ENCODE measurements at places on chromosomes 1 and 21. TPM values are rescaled to one million over a fixed set of nuclear protein-coding genes. Genes with fewer than 3 reads are reported as not detected.

Gene MYOM3
- not detected for total RNA-seq

DNA sequence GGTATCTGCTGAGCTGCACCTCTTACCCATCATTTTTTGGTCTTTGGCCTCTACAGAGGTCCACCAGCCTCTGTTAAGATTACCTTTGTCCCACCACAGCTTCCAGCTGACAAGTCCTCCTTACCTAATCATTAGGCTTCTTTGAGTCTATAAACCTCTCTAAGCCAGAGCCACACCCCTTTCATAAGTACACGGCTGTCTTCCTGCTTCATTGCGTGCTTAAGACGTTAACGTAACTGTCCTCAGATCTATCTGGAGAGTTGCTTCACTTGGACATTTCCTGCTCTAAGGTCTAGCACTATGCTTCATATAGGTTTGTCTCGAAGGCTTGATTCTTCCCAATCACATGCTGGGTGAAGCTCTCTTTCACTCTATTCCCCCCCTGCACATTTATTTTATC, 71.0 kb upstream of the CACHD1 start:
- no peak for DNase-seq

DNA sequence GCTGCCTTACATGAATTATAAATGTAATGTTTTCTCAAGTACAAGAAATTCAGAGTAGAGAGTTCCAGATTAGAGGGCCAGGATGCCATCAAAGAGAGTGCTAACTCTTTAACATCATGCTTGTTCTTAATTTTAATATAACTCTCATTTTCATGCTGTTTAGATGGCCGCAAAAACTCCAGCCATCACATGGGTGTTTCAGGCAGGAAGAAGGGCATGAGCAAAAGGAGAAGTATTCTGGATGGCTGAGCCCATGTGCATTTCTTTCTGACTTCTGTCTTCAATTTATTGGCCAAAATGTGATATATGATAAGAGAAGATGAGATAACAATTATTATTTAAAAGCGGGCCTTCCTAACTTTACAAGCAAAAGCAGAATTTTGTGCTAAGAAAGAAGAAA, 1328.6 kb downstream of the MRPL39 start:
- DNase-seq = no peak

- DNase-seq = peak; percentile 39
Observed at GRCh38 chr1:45348020-45348419, 7.8 kb upstream of the MUTYH start.

- DNase-seq = no peak
Observed at GRCh38 chr1:29543586-29543985, 307.3 kb downstream of the PTPRU start.

DNA sequence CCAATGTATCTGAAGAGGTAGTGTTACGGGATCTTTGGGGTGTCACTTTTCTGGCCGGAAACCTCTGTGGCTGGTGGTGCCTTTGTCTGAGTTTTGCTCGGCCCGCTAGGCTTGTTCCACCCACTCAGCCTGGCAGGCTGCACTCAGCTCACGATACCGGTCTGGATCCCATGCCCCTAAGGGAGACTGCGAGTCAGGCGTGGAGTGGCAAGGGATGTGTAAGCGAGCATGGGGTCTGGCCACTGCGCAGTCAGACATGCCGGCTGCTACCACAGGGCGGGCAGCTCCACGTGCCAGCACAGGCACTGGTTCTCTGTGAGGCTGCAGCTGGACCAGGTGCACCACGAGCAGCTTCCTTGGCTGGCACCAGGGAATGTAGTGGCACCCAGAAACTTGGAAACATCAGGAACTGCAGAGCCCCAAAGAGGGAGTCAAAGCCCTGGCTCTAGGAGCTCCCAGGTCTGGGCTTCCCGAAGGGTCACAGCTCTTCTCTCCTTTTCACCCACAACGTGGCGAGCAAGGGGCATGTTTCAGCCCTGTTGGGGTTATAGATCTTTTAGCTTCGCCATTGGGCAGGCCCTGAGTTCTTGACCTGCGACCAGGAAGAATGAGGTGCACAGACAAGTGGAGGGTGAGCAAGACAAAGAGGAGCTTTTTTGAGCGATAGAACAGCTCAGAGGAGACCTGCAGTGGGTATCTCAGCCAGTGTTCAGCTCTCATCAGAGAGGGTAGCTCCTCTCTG, 23.8 kb upstream of the LRRC8C start:
- no peak for DNase-seq

- peak; percentile 24 for DNase-seq
Observed at GRCh38 chr1:189429610-189430009, 1048.1 kb downstream of the BRINP3 start.

DNA sequence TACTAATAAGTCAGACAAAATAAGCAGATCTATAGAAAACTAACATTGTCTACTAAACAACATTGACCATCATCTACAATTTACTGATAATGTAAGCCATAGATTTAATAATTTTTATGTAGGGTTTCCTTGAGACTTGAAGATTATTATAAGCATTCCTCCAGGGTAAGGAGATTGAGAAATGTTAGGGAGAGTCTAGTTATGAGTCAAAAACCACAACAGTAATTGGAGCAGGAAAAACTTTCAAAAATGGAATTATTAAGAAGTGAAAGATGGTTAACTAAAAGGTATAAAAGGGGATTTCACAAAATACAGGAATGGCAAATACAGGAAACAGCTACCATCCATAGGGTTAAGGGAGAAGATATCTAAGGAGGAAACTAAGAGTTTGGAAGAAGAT, 12.4 kb upstream of the UHMK1 start:
- DNase-seq = peak; percentile 25

All from fibroblast of lung (primary cell).